ENCODE measurements at places on chromosomes 2 and 18.
A peak's percentile ranks its signal among the peaks of the same experiment; 100 is the strongest.

DNA sequence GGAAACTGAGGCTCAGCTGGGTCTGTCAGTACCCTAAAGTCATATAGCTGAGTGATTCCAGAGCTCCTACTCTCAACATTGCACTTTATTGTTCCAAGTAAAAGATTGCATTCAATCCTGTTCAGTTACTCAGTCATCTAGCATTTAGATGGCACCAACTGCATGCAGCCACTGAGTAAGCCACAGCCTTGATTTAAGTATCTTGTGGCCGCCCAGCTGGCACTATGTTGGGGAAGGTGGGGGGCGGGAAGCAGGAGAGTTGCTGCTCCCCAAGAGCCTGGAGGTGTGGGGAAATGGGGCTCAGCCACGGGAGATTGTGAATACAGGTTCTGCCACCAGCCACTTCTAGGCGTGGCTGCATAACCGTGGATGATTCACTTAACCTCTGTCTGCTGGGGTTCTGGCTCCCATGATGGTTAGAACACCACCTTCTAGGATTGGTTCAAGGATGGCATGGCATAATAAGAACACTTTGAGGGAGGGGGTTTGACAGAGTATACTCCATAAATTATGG lies 17.1 kb downstream of the ZFP36L2 start:
- DNase-seq, result no peak

GRCh38 chr2:195636890-195637289 lies 20.1 kb upstream of the SLC39A10 start:
- DNase-seq, result no peak

GRCh38 chr2:109346601-109347228 lies 217.7 kb downstream of the SH3RF3 start:
- DNase-seq, result no peak

GRCh38 chr2:166375736-166376487 lies at the start of gene SCN9A:
SCN9A (minus strand) TSS chr2:166375944; CDS start chr2:166311756, 64,188 bp downstream.
- DNase-seq, result peak; percentile 48

DNA sequence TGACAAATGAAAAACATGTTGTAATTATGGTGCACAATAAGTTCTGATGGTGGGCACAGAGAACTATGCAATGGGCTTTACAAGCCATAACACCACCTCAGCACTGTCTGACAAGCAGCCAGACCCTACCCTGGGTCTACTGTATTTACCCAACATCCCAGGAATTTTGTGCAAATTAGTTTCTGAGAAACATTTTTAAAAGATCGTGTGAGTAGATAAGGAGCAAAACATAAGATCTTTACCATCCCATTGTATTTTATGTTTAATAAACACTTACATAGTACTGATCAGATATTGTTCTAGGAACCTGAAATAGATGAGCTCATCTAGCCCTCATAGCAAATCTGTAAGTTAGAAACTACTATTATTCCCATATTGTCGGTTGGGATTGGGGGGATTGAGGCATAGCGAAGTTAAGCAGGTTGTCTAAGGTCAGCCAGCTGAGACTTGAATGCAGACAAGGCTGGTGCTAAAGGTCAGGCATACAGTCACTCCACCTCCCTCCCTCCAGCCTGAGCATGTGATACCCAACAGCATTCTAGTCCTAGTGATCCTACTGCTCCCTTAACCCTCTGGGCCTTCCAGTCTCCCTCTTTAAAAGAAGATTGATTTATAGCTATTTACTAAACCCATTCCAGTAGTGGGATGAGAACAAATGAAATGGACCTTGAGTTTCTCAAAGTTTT lies 67.4 kb upstream of the STAM2 start:
- DNase-seq, result no peak

DNA sequence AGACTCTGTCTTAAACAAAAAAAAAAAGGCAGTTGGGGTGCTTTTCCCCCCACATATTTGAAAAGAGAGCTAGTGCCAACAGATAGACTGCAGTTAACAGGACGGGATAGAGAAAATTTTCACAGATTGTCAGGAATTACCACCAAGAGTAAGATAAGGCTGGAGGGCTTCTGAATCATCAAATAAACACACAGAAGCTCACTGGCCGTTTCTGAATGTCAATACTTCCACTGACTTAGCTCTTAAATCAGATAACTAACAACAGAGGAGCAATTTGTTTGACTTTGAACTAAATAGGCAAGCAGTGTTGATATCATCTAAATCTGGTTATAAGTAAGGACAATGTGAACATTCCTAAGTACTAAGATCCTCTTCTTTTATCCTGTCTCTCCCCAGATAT lies 34.7 kb downstream of the PIEZO2 start:
- no peak for DNase-seq

GRCh38 chr2:206535260-206535986 lies 92.1 kb downstream of the ADAM23 start:
- no peak for DNase-seq

GRCh38 chr2:38251940-38252339 lies 125.1 kb downstream of the ATL2 start:
- no peak for DNase-seq

- DNase-seq, result no peak
Measured at GRCh38 chr2:37616677-37617005, 54.8 kb downstream of the CDC42EP3 start.

GRCh38 chr18:5747678-5748077 lies 147.6 kb downstream of the TMEM200C start:
- no peak for DNase-seq

- DNase-seq, result no peak
Measured at GRCh38 chr2:235674812-235675211, 181.0 kb downstream of the AGAP1 start.

DNA sequence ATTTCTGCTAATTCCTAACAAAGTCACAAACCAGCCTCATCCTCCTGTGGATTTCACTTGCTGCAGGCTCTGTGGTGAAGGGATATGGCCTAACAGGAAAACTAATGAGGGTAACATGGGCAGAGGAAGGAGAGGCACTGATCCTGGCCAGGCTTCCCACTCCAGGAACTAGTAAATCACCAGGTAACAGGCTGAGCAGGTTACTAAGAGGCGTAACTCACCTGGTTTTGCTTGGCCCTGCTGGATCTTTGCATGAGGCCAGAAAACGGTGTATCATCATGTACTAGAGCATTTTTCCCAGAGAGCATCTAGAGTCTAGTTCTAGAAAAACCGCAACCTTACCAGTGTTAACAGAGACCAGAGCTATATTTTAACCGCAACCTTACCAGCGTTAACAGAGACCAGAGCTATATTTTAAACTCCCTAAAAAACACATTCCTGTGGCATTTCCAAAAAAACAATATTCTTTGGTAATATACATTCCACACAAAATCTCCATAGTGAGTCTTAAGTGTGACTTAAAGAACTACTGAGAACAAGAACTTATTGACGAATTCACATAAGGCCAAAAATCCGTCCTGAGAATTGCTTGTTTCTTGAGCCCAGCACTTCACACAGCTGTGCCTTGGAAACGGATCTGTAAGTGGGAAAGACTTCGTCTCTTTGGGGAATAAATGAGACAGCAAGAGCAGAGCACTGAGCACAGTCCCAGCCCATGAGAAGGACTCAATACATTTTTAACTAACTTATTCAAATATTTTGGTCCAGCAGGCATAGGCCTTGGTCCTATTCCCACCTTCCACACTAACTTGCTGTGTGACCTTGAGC lies 43.4 kb downstream of the DPP4 start:
- no peak for DNase-seq

DNA sequence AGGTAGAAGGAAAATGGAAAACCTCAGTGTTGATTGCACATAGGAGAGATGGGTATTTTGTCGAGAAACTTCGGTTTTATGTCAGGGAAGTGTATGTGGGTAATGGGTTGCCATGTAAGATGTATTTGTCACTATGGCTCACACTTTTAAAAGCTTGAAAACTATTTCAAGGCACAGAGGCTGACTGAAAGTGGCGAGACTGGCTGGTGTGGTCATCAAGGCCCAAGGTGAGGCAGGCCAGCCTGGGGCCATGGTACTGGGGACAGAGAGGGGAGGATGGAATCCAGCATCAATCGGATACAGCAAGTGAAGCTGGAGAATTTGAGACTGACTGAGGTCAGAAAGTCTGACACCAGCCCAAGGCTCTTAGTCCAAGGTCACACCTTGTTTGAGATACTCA lies 77.2 kb upstream of the MCFD2 start:
- no peak for DNase-seq

DNA sequence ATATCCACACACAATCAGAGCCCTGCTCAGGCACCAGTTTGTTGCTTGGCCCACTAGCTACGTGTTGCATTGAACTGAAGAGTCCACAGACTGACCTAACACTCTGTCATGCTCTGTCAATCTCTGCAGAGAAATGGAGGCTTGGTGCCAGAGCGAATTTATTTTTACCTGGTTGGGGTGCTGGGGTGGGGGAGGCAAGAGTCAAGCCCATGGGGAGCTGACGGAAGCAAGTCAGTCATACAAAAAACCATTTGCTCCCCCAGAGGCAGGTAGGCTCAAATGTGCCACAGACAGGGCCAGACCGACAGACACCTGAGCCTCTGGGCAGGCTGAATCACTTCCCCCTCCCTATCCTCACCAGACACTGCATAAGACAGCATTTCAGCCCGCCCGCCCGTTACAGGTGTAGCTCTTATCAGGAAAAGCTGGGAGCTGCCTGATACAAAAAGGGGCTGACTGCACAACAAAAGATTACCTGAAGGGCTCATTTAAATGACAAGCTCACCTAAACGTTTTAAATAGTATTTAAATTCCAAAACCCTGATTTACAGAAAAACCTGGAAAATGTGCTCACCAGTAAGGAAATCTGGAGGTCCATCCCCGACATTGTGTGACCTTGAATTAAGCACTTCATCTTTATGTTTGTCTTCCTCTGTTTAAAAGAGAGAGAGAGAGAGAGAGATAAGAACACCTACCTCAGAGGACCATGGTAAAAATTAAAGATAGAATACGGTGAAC lies 2.1 kb upstream of the PCBP1 start:
- no peak for DNase-seq

GRCh38 chr2:24970483-24971285 lies 1.1 kb downstream of the DNAJC27 start:
- DNase-seq, result no peak

GRCh38 chr2:212416086-212416485 lies 122.5 kb downstream of the ERBB4 start:
- no peak for DNase-seq

GRCh38 chr2:142395291-142395690 lies 264.5 kb upstream of the LRP1B start:
- DNase-seq, result no peak

DNA sequence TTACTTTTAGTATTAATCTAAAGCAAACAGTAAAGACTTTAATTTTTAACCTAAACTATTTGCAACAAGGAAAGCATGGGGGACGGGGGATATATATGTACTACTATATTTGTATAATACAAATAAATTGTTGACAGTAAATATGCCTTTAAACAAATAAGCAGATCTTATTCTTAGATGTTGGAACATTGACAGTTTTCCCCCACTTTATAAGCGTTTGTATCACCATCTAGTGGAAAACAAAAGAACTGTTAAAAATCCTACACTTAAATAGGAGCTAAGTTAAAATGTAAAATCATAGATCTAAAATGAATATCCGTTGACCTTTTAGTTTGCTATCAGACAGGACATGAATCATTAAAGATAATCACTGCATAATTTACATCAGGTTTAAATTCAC lies 50.0 kb downstream of the RBBP8 start:
- DNase-seq, result peak; percentile 38

- no peak for DNase-seq
Measured at GRCh38 chr2:20664431-20665242, 2.3 kb upstream of the GDF7 start.

DNA sequence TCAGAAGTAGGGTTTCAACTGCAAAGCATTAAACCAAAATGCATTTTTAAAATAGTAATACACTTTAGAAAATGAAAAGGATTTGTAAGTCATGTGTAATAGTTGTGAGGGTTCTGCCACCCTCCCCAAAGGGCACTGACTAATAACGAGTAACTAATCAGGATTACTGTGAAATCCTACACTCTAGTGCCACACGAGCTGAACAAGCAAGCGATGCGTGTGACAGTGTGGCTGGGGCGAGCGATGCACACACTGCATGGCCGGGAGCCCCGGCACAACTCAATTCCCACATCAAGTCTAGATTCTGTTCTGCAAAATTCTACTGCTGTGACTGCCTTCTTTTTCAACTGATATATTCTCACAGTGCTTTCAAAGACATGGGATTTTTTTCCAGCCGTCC lies 156.4 kb downstream of the SEPTIN10 start:
- DNase-seq, result no peak

DNA sequence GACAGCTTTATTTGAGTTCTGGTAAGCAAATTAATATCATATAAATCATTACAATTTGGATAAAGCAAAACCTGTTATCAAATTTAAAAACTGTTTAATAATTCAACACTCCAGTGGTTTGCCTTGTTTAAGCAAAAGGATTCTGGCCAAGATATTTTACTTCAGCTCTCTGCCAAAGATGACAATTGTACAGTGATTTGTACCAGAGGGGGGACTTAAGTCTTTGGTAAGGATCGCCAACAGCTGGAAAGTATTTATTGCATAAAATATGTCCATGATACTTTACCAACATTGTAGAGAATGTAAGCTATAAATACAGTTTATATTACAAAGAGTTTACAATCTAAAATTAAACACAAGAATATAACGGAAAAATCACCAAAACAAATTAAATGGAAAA lies 13.8 kb downstream of the PREPL start:
- no peak for DNase-seq

DNA sequence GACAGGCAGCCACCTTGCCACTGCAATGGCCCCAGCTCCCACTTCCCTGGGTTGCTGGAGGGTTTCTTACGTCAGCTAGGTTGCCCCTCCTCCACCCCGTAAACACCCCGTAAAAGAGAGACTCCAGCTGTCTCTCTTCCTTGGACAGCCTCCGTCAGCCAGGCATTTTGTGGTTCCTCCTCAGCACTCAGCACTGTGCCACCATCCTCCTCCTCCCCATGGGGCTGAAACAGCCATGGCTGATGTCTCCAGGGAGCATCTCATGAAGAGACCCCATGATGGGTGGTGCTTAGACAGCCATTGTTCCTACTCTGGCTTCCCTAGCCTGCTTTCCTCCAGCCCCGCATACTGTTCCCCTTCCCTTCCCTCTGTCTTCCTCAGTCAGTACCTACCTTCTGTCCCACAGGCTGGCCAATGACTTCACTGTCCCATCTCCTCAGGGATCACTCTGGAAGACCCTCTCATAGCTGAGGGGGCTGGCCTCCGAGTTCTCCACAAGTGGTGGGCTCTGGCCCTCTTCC lies 143.3 kb upstream of the SIX3 start:
- no peak for DNase-seq

- no peak for DNase-seq
Measured at GRCh38 chr2:165818920-165819319, 24.9 kb upstream of the GALNT3 start.

DNA sequence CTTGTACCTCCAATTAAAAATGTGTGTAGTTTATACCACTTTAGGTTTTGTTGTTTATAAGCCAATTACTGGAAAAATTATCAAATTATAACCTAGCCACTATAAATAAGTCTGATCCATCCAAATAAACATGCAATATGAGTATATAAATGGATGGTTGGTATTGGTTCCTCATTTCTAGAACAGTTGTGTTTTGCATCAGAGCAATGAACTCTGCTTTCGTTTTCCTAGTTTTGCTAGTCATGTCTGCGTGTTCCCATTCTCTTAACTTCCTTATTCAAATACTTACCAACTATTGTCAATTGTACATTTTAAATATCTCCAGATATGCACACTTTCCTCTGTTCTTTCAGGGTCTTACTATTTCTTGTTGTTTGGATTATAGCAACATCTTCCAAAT lies 641.7 kb downstream of the NR4A2 start:
- DNase-seq, result peak; percentile 86

- no peak for DNase-seq
Measured at GRCh38 chr18:211582-211981, 53.2 kb downstream of the USP14 start.
